ENCODE measurements at places on chromosomes 4 and X. TPM values are rescaled to one million over a fixed set of nuclear protein-coding genes. Genes with fewer than 3 reads are reported as not detected.
A peak's percentile ranks its signal among the peaks of the same experiment; 100 is the strongest.

- DNase-seq, result no peak
These were observed 85.9 kb downstream of the FIP1L1 start for GRCh38 chr4:53463340-53463739.

- peak; percentile 68 for DNase-seq
These were observed 39.1 kb downstream of the HAND2 start for GRCh38 chr4:173490817-173491528.

RADX gene
- 1.3 TPM for polyA plus RNA-seq

- DNase-seq, result peak; percentile 3
These were observed 13.6 kb downstream of the AMTN start for GRCh38 chr4:70531981-70532380.

DNA sequence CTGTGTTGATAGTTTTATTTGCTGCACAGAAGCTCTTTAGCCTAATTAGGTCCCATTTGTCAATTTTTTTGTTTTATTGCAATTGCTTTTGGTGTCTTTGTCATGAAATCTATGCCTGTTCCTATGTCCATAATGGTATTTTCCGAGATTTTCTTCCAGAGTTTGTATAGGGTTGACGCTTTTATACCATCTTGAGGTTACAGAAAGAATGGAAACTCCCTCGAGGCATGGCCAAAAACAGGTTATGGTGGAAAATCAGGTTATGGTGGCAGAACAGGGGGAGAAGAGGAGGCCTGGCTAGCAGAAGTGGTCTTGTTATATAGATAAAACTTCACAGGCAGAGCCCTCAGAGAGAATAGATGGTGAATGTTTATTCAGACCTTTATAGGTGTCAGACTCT is 21.6 kb downstream of the OPHN1 start:
- no peak for DNase-seq

DNA sequence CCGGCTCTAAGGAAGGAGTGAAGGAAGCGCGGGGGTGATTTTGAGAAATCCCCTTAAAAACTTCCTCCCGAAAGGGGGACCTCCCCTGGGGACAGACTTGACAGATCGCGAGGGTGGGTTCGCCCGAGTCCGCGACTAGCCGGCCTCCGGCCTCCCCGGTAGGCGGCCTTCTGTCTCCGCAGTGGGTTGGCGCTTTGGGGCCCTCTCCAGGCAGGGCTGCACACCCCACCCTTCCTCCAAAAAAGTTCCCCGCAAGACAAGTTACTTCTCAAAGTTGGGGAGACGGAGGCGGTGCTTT is 24.8 kb downstream of the HOPX start:
- no peak for DNase-seq

GRCh38 chr4:8523175-8523574 is 57.0 kb upstream of the GPR78 start:
- no peak for DNase-seq

XKRX gene
- not detected for polyA plus RNA-seq

DNA sequence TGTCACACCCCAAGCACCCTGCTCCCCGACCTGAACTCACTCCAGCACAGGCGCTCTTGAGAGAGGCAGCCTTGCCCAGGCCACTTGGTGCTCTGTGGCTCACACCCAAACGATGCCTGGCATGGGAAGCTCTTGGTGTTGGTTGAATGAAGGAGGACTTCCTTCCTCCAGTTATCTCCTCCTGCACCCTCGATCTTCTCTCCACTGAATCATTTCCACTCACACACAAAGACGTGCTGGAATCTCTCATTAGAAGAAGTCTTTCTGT is 90.5 kb upstream of the TRIM2 start:
- DNase-seq, result no peak

GAGE12H gene
- not detected for polyA plus RNA-seq

- DNase-seq, result no peak
These were observed 6.1 kb upstream of the IGFBP7 start for GRCh38 chr4:57116245-57116644.

GRCh38 chr4:63459329-63459728 is 949.9 kb downstream of the TECRL start:
- no peak for DNase-seq

DNA sequence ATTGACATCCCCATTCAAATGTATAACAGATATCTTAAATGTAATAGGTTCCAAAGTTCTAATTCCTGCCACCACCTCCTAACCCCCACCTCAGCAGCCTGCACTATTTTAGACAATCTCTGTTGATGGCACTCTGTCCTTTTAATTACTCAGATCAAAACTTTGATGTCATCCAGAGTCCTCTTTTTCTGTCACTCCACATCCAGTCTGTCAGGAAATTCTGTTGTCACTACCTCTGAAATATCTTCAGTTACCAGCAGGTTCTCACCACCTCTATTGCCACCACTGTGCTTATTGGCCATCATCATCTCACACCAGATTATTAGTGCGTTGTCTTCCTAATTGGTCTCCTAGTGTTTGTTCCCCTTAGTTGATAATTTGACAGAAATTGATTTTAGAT is 76.2 kb downstream of the PTPN13 start:
- DNase-seq, result no peak

DNA sequence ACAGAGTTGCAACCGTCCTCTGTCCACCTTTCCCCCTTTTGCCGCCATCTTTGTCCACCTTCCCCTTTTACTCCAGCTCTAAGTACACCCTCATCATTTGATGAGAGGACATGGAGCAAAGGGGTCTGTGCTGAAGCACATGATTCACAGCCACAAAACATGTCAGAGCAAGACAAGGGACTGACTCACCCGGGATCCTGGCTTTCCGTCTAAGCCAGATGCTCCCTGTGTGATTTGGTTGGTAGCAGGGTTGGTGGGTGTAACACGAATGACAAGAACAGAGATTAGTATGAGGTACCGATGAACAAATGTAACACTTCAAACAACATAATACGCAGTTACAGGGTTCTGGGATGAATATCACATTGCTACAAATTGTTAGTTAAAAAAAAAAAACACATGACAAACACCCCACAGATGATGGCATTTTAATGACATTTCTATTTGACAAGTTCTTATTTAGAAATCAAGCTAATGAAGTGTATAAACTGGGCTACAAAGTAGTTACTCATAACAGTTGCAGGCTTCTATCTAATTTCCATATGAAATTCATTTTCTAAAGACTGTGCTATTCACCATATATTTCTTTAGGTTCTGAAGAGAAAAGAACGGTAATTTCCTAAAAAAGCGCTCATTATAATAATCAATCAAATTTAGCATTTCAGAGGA is 71.4 kb upstream of the ETNPPL start:
- no peak for DNase-seq

OCRL gene
- 27.9 TPM for polyA plus RNA-seq

DNA sequence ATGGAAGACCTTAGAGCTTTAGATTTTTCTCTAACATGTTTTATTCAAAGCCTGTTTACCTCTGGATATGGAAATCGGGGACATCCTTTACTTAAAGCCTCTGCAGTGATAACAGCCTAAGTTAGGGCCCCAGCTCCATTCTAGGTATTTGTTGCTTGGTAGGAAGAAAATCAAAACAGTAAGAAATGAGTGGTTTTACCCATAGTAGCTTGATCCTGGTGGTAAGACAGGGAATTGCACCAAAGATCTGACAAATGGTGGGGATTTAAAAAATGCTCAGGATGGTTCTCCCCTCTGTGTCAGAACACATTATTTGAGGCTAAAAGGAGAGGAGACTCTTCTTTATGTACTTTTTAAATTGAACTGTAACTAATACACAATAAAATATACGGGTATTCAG is 52.4 kb downstream of the AFF2 start:
- no peak for DNase-seq

GRCh38 chr4:56531823-56532222 is 26.2 kb downstream of the ARL9 start:
- DNase-seq, result no peak

ZNF141 gene
- polyA plus RNA-seq, result not detected

DNA sequence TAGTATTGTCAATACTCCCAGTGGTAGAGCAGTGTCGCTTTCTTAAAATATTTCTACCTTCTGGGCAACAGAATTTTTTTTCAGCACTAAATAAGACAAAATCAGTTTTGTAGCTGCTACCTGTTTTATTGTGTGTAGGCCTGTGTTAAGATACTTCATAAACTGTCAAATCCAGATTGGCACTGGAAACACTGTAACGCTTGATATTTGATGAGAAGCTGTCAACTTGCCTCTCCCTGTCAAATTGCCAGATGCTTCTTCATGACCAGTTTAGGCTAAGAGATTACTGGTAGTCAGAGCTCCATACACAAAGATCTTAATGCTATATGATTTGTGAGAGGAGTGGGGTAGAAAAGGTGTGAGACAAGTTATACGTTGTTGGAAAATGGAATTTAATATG is 17.3 kb downstream of the TRAM1L1 start:
- no peak for DNase-seq

GRCh38 chrX:154046031-154046781 is 26.5 kb upstream of the IRAK1 start:
- no peak for DNase-seq

GRCh38 chrX:110359273-110359672 is 625 bp downstream of the RTL9 start:
- no peak for DNase-seq

APBB2 gene
- 9.7 TPM for polyA plus RNA-seq

DCAF8L1 gene
- not detected for polyA plus RNA-seq

DNA sequence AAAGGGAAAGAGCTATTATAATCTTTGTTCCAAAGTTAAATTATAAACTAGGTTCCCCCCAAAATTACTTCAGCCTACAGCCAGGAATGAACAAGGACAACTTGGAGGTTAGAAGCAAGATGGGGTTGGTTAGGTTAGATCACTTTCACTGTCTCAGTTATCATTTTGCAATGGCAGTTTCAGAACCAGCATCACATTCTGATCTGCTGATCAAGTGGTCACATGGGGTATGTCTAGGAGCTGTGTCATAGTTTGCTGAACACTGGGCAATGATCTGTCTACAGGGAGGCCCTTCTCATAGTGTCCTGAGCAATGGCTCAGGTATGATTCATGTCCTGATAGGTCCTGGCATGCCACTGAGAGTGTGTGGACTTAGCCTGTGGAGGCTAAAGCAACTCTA is 41.6 kb upstream of the XIAP start:
- peak; percentile 63 for DNase-seq

CASP6 gene
- polyA plus RNA-seq, result 19.7 TPM

DNA sequence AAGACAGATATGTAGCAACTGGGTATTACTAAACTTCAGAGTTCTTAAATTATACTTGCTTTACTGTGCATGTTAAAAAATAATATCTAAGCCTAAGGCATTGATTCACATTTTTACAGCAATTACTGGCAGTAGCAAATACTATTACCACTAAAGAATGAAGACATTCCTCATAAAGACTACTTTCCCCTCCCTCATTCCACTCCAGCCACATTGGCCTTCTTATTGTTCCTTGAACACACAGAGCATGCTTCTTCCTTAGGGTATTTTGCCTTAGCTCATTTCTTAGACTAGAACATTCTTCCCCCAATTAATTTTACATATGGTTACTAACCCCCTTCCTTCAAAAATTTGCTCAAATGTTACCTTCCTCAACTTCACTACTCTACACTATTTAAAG is 717.0 kb downstream of the CCSER1 start:
- no peak for DNase-seq

DNA sequence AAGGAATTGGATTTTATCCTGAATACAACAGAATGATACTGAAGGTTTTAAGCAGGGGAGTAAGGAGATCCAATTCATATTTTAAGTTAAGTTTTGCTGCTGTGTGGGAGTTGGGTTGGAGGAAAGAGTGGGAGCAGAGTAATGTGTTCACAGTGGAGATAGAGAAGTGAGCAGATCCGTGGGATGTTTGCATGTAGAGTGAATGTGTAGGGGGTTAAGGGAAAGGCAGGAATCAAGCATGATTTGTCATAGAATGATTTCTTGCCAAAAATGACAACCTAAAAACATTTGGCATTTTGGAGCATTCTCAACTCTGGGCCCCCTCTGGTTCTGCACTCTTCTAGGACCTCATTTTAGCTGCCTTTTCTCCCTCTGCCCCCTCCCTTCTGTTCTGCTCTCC is 76.6 kb downstream of the ARHGAP10 start:
- no peak for DNase-seq

AFP gene
- polyA plus RNA-seq, result 12,657 TPM

OTUD6A gene
- not detected for polyA plus RNA-seq

- DNase-seq, result no peak
These were observed 57.7 kb upstream of the TENM3 start for GRCh38 chr4:182185491-182185890.

- peak; percentile 26 for DNase-seq
These were observed at the start of gene STOX2 for GRCh38 chr4:183905081-183905592. Gene STOX2, plus strand, starts transcription at chr4:183905307. Its CDS starts 1,484 bp downstream, at chr4:183906791.
